ENCODE measurements at places on chromosomes 12 and 14. TPM values are rescaled to one million over a fixed set of nuclear protein-coding genes. Genes with fewer than 3 reads are reported as not detected.

GRCh38 chr12:1510056-1510812 is 84.1 kb downstream of the FBXL14 start:
- peaks cover 44% of the 10 kb centered on the region for H3K27me3 ChIP-seq
- H3K27ac ChIP-seq = no peak overlapping the region
- H3K4me1 ChIP-seq = peaks cover 9% of the 10 kb centered on the region
- DNase-seq = no peak

DNA sequence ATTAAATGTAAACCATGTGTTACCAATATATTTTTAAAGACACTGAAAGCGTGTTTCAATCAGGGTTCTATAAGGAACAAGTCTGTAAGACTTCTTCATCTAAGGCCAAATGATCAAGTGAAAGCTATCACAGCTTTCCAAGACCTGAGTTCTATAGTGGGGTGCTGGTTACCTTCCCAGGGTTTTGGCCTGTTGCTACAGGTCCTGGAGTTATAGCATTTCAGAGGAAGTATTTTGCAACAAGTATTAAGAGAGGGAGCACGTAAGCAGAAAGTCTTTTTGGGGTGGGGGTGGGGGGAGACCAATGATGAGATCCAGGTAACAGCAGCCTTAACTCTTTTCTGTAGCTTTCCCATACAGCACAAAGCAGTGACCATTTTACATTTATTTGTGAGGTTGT is 43.8 kb downstream of the FOXN3 start:
- no peaks in the 10 kb centered on the region for H3K27me3 ChIP-seq
- no peak for DNase-seq

DNA sequence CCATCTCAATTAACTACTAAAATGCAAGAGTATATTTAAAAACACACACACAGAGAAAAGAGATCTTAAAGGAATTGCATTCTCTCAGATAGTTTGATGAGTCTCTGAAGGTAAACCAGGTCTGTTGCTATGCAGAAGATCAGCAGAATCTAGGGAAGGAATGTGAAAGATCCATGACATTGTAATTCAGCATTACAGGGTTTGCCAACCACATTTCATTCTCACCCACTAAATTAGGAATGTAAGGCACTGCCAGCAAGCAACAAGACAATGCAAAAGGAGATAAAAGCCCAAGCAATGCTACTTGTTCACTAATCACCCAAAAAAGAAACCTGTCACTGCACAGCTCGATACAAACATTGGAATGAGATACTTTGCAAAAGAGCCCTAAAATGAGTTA is 106.3 kb downstream of the LRIG3 start:
- no peak for DNase-seq
- no peak overlapping the region for H3K27ac ChIP-seq
- no peaks in the 10 kb centered on the region for H3K36me3 ChIP-seq

- peaks cover 4% of the 10 kb centered on the region for H3K27me3 ChIP-seq
- no peaks in the 10 kb centered on the region for H3K36me3 ChIP-seq
- no peak overlapping the region for H3K27ac ChIP-seq
- peaks cover 15% of the 10 kb centered on the region for H3K4me1 ChIP-seq
- H3K4me3 ChIP-seq = no peak overlapping the region
Measured at GRCh38 chr12:94760786-94761185, 110.4 kb upstream of the TMCC3 start.

GRCh38 chr12:113102811-113103210 is 32.8 kb downstream of the RASAL1 start:
- H3K27ac ChIP-seq = no peak overlapping the region
- H3K4me3 ChIP-seq = no peak overlapping the region
- H3K4me1 ChIP-seq = peaks cover 2% of the 10 kb centered on the region

DNA sequence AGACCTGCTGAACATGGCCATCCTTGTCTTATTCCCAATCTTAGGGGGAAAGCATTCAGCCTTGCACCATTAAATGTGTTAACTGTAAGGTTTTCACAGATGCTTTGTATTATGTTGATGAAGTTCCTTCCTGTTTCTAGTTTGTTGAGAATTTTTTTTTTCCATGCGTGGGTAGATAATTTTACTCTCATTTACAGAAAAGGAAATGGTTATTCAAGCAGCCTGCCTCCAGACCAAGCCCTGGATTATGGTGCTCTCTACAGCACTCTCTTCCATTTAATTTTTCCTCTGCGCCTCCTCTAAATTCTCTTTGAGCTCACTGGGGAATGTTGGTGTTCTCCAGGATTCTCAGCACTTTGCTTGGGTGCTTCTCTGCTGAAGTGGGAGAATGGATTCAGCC is 179.3 kb upstream of the PZP start:
- peaks cover 13% of the 10 kb centered on the region for H3K4me1 ChIP-seq
- peak overlapping the region; percentile 26 for H3K27ac ChIP-seq
- peaks cover 16% of the 10 kb centered on the region for H3K27me3 ChIP-seq
- no peak overlapping the region for H3K4me3 ChIP-seq
- no peaks in the 10 kb centered on the region for H3K36me3 ChIP-seq

DNA sequence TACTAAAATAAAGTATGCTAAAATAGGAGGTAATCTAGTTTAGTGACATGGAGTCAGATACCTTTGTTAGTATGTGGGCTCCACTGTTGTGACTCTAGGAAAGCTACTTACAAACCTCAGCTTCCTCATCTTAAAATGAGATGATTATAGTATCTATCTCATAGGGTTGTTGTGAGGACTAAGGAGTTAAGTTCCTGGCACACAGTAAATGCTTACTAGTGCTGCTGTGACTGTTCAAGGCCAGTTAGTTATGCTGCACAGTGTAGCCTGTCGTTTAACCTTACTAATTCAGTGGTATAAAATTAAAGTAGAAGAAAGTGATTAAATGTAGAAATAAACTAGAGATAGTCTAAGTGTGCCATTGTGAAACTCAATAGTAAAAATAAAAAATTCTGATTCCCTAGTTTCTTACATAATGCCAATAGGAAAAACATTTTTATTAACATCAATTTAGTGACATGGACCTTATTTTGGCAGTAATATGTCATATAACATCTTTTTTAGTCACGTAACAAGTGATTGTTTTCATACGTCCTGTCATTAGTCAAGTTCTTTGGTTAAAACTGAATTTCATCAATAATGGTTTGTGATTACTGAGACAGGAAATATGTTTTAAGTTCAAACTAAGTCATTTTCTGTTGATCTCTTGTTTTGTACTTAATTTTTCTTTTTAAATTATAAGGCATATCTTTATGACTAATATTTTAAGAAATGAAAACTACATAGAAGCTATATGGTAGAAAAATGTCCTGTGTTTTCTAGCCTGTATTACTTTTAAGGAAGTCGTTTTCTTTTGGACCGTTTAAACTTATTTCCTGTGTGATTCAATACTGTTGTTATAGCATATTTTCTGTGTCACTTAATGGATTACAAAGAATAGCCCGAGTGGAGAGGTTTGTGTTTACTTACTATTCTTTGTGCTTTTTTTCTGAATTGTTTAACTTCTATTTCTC is 74.0 kb downstream of the PCNX1 start:
- H3K4me1 ChIP-seq = peaks cover 31% of the 10 kb centered on the region
- peaks cover 42% of the 10 kb centered on the region for H3K36me3 ChIP-seq
- H3K27ac ChIP-seq = peak overlapping the region; percentile 68
- no peaks in the 10 kb centered on the region for H3K27me3 ChIP-seq

GRCh38 chr14:50545618-50546017 is 13.2 kb upstream of the MAP4K5 start:
- no peak overlapping the region for H3K4me3 ChIP-seq
- H3K4me1 ChIP-seq = peaks cover 13% of the 10 kb centered on the region
- no peak for DNase-seq
- peaks cover 9% of the 10 kb centered on the region for H3K27me3 ChIP-seq

DNA sequence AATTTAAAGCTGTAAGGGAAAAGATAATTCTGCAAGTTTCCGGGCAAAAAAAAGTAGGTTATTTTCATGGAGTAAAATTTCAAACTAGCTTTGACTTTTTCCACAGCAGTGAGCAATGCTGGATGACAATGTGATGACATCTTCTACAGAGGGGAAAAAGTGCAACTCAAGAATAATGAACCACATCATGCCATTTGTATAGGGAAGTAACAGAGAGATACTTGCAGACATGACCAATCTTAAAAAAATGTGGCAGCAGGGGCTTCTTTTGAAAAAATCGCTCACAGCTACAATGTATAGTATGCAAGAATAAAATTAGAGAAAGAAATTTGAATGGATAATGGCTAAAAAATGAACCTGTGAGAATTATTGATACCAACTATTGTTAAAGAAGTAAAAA is 115.5 kb downstream of the DHRS2 start:
- peaks cover 6% of the 10 kb centered on the region for H3K27me3 ChIP-seq
- H3K4me3 ChIP-seq = no peak overlapping the region
- no peak overlapping the region for H3K27ac ChIP-seq
- no peaks in the 10 kb centered on the region for H3K4me1 ChIP-seq
- no peak for DNase-seq
- no peaks in the 10 kb centered on the region for H3K36me3 ChIP-seq

DNA sequence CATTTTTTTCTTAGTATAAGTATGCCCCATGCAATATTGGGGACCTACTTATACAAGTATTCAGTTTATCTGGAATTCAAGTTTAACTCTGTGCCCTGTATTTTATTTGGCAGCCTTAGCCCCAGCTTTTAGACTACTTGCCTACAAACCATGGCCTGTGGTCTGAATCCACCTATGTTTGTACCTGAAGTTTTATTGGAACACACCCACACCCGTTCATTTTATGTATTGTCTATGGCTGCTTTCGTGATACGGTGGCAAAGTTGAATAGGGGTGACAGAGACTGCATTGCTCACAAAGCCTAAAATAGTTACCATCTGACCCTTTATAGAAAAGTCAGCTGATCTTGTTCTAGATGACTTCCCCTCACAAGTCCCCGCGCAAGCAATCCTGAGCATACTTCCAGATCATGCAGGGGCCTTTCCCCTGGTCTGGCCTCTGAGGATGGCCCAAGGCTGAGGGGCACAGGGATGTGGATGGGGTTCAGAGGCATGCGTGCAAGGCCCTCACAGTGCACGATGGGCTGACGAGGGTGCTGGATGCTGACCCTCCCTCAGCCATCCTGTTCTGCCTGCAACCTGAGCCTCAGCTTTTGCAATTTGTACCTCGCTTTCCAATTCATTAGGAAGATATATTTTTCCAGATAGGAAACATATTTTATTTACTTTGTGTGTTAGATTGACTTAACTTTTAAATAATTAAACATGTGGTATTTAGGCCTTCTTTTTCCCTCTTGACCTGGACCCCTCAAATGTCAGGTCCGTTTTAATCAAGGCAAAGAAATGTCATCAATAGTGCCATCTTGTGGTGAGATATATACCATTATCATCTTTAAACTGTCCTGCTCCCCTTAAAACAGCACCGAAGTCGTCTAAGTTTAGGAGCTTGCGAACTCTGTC is 527.3 kb upstream of the CCDC196 start:
- H3K4me3 ChIP-seq = no peak overlapping the region
- H3K27ac ChIP-seq = no peak overlapping the region
- no peak for DNase-seq
- peaks cover 3% of the 10 kb centered on the region for H3K36me3 ChIP-seq
- peaks cover 15% of the 10 kb centered on the region for H3K27me3 ChIP-seq
- H3K4me1 ChIP-seq = peaks cover 25% of the 10 kb centered on the region

DNA sequence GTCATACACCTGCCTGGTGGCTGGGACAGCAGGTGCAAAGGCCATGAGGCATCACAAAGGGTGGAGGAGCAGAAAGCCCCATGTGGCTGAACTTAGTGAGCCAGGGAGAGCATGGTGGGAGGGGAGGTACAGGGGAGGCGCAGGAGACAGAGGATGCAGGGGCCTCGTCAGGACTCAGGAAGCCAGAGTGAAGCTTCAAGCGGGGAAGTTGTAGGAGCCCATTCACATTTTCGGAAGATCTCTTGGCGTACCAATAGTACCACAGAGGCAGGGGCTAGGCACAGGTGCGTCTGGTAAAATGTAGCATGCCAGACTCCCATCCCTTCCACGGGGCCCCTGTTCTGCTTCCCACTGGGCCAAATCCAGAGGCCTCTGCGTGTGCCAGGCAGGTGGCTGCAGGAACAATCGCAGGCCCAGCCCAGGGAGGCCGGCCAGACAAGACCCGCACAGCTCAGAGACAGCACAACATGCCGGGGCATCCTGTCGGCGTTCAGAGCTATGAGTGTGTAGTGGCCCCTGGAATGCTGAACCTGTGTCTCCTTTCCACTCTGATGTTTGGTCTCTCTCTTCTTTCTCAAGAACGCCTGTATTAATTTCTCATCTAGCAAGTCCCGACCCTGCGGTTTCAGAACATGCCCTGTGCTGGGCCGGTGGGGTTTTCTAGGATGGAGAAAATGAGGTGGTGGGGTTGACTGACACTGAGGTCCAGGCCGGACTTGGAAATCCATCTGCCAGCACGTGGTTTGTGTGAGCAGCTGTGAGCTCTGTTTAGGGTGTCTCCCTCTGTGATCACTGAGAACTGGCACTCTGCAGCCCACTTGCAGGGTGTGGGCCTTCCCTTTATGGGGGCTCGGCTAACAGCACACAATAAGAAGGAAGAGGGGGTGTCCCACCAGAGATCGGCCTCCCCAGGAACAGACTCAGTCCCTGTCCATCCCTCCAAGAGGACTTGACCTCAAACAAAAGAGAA is 5.5 kb upstream of the TMEM132D start:
- no peak for DNase-seq
- H3K27me3 ChIP-seq = peaks cover 15% of the 10 kb centered on the region
- no peak overlapping the region for H3K4me3 ChIP-seq
- H3K4me1 ChIP-seq = no peaks in the 10 kb centered on the region
- no peak overlapping the region for H3K27ac ChIP-seq
- H3K36me3 ChIP-seq = no peaks in the 10 kb centered on the region

- H3K27me3 ChIP-seq = no peaks in the 10 kb centered on the region
- H3K36me3 ChIP-seq = peaks cover 96% of the 10 kb centered on the region
- H3K4me3 ChIP-seq = no peak overlapping the region
- peak; percentile 47 for DNase-seq
- peak overlapping the region; percentile 21 for H3K27ac ChIP-seq
- H3K4me1 ChIP-seq = peaks cover 15% of the 10 kb centered on the region
Measured at GRCh38 chr12:112992541-112993398, 14.5 kb downstream of the OAS2 start.

DNA sequence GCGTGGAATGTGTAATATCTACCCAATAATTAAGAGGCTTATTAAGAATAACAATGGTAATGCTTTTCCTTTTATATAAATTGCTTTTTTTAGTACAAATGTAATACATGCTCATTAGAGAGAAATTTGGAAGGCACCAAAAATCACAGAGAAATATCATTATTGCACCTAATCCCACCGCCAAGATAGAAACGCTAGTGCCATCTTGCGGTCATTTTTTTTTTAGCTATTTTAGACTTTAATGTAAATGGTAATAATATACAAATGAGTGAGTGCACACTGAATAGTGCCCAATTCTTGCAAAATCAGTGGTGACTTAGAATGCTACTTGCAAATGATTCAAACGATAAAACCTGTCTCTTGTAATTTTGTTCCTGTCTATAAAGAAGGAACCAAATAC is 576.8 kb upstream of the TMEM132C start:
- H3K36me3 ChIP-seq = no peaks in the 10 kb centered on the region
- no peak for DNase-seq
- no peak overlapping the region for H3K27ac ChIP-seq
- no peak overlapping the region for H3K4me3 ChIP-seq
- no peaks in the 10 kb centered on the region for H3K27me3 ChIP-seq

TCP11L2 gene
- 4.8 TPM for total RNA-seq

RERGL gene
- total RNA-seq = not detected

TDRD9 gene
- total RNA-seq = 0.23 TPM

CACNA2D4 gene
- total RNA-seq = 6.2 TPM

COCH gene
- total RNA-seq = 1.9 TPM

MANSC1 gene
- 1.6 TPM for total RNA-seq

TTC7B gene
- total RNA-seq = 7.7 TPM

IFNG gene
- 46.3 TPM for total RNA-seq

DLK1 gene
- total RNA-seq = not detected

GLI1 gene
- 1.5 TPM for total RNA-seq
